ENCODE measurements at places on chromosomes 3 and 15.

DNA sequence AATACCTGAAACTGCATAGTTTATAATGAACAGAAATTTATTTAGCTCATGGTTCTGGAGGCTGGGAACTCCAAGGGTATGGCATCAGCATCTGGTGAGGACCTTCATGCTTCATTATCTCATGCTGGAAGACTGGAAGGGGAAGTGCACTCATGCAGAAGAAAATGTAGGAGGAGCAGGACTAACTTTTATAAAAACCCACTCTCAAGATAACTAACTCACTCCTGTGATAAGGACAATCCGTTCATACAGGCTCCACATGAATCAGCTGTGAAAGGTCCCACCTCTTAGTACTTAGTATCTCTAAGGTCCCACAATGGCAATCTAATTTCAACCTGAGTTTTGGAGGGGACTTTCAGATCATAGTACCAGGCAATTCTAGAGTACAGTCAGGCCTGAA is 33.6 kb upstream of the APH1B start:
- no peak for DNase-seq

GRCh38 chr3:122578069-122578740 is 755 bp downstream of the PARP15 start:
- DNase-seq: no peak

- no peak for DNase-seq
Measured at GRCh38 chr3:48588230-48588629, 6.9 kb downstream of the COL7A1 start.

DNA sequence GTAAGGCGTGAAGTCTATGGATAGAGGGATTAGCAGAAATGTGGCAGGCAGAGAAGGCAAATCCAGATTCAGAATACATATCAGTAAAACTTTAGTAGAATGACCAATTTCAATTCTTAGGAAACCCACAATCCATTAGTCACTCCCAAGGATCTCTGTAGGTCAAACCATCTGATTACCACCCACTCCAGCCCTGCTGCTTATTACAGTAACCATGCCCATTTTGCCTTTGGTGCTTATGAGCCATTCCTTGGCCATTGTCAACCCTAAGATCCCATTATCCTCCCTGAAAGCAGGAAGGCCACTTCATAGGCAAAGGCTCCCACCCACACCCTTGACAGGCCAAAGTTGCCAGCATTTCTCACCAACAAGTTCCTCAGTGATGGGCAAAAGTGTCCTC is 5.1 kb upstream of the KLHL40 start:
- DNase-seq: no peak

- DNase-seq: peak; percentile 4
Measured at GRCh38 chr3:15064299-15064834, 748 bp downstream of the MRPS25 start.

GRCh38 chr15:71291723-71292122 is 176.5 kb downstream of the THSD4 start:
- DNase-seq: no peak

DNA sequence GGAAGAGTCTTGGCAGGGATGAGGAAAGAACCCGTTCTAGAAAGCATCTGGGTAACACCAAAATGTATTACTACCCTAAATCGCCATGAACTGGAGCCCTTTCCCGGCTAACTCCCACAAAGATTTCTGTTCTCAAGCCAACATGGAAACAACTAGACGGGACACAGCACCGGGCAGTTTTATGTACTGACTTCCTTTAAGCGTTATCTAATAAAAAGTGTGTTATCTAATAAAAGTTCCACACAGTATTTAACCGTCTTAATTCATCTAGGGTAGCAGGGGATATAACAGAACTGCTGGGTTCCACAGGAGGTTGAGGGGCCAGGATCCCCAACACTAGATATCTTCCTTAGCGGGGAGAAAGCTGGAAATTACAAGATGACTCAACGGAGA is 347 bp upstream of the C3orf62 start:
- no peak for DNase-seq

DNA sequence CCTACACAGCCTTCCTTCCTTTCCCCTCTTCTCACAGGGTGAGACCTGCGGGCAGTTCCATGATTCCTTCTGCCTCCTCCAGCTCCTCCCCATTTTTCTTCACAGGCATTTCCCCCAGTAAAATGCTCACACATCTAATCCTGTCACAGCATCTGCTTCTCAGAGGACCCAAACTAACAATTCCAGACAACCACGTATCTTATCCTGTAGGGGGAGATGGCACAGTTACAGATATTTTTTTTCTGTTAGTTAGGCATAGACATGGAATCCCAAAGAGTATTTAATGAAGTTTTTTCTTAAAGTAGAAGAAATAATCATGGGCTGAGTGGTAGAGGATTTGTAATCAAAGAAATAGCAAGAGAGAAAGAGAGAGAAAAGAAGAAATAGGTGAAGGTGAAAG is 373.1 kb upstream of the ADAMTS9 start:
- no peak for DNase-seq

All from midbrain (tissue), 1 donor.